ENCODE measurements at places on chromosomes 11 and 22.

DNA sequence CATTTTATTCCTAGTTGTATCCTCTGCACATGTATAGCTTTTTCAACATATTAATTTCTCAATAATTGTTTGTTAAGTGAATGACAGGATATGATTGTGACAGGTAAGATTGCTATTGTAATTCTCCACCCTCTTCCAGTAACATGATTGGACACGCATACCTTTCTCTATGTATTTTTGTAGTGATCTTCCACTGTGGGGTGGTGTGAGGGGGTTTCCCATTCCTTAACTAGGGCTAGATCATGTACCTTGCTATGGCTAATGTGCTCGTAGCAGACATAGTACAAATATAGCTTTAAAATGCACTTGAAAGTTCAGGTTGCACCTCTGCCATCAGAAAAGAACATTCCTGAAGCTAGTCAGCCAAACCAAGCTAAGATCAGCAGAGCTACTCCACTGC, 2392.8 kb upstream of the RAG2 start:
- DNase-seq = no peak

- DNase-seq = no peak
These were observed 95.0 kb downstream of the PDE2A start for GRCh38 chr11:72578991-72579815.

- DNase-seq = no peak
These were observed at the start of gene OR52I2 for GRCh38 chr11:4581443-4581842. OR52I2 (plus strand) TSS chr11:4581743.

GRCh38 chr11:115700496-115700895, 196.3 kb upstream of the CADM1 start:
- DNase-seq = no peak

GRCh38 chr11:60950933-60951605, 907 bp downstream of the SLC15A3 start:
- DNase-seq = no peak

DNA sequence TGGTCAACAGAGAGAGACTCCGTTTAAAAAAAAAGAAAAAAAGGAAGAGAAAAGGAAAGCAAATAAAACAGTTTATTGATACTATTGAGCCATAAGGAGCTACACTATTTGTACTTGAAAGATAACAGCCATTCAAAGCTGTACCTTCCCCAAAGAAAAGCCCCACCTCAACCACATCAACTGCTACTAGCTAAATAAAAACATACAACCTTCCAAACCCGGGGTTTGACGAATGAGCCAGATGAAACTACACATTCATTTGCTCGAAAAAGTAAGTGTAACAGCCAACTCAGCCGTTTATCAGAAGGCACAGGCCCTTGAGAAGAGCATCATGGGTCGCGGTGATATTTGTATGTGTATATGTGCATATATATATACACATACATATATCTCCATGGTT, 78.4 kb downstream of the SIK3 start:
- DNase-seq = no peak

- DNase-seq = no peak
These were observed 17.2 kb downstream of the HPS5 start for GRCh38 chr11:18304745-18305144.

GRCh38 chr11:24384240-24384639, 112.6 kb upstream of the LUZP2 start:
- DNase-seq = no peak

GRCh38 chr11:124934862-124935547, 842 bp downstream of the HEPACAM start:
- DNase-seq = no peak

DNA sequence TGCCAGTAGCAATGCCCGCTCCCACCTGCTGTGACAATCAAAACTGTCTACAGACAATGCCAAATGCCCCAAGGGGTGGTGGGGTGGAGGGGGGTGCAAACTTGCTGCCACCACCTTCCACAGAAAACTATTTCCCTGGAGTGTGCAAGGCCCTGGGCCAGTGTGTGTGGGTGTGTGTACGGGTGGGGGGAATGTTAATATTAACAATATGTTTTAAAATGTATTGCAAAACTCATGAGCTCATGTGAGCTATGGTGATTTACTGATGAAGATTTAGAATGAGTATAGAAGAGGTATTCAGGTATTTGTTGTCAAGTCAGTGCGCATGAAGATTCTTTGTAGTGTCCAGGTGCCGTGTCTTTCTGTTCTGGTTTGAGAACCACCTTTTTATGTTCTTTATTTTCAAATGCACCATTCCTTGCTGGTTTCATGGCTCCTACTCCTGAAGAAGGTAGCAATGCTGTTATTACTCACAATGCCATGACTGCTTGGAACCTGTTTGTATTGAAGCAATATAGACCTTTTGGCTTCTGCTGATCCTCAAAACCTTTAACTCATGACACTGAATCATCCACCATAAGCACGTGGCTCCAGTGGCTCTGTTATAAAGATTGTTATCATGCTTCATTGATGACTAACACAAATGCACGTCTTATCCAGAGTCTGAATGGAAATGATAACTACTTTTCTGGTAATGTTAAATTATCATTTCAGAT, 29.9 kb upstream of the AQP11 start:
- DNase-seq = no peak

- no peak for DNase-seq
These were observed 415.4 kb downstream of the BRD1 start for GRCh38 chr22:49412236-49412635.

DNA sequence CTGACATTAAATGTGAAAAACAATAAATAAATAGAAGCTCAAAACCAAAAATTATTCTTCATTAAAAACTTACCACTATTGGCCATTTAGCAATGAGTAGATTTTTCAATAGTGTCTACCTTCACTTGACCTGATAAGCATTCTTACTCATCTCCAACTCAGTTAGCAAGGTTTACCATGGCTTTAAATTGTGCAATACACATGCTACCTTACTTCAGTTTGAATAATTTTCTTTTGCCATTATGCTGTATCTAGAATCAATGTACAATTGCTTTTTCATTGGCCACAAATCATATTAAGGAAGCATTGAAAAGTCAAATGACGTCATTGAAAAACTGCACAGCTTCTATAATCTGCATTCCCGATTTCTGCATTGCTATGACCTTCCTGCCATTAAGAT, 64.9 kb downstream of the SVIP start:
- no peak for DNase-seq

DNA sequence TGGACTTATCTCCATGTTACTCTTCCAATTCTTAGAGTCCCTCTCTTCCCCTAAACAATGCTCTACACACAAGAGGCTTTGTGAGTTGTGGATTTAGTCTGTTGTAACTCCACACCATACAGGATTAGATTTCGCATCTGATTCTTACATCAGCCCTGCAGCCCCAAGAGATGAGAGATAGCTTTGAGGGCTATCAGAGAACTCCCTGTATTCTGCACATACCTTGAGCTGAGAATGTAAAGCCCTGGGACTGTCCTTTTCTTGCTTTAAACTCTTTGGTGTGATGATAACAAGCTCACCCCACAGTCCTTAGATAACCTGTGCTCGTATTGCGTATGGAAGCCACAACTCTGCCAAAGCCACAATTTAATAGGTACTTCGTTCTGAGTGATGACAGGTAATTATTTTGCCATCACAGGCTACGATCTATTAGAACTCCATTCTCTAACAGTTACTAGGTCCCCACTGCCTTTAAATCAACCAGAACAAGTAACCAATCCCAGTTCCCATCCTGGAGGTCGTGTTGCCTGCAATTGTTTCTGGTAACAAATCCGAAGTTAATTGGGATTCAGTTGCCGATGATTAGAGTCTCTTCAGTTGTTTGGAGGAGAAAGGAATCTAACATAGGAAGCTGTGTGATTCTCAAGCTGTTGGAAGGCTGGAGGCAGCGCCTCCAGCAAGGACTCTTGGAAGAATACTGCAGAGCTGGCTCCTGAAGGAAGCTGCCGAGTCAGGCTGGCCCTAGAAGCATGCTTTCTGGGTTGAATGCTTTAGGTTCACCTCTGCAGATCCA, 1.3 kb upstream of the PARVG start:
- no peak for DNase-seq

DNA sequence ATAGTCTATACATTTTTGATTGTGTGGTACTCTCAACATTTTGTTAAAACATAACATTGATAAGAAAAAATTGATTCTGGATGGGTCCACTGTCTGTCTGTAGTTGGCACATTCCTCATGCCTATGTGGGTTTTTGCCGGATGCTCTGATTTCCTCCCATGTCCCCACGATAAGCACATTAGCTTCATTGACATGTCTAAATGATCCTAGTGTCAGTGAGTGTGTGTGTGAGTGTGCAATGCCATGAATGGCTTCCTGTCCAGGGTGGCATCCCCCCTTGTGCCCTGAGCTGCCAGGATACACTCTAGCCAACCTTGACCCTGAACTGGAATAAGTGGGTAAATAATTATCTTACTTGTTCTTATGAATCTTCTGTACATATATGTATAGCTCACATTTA, 5.4 kb downstream of the SFI1 start:
- no peak for DNase-seq
